ENCODE measurements at places on chromosomes 5 and 9.

- DNase-seq: no peak
Measured at GRCh38 chr5:83683836-83684235, 36.8 kb downstream of the HAPLN1 start.

DNA sequence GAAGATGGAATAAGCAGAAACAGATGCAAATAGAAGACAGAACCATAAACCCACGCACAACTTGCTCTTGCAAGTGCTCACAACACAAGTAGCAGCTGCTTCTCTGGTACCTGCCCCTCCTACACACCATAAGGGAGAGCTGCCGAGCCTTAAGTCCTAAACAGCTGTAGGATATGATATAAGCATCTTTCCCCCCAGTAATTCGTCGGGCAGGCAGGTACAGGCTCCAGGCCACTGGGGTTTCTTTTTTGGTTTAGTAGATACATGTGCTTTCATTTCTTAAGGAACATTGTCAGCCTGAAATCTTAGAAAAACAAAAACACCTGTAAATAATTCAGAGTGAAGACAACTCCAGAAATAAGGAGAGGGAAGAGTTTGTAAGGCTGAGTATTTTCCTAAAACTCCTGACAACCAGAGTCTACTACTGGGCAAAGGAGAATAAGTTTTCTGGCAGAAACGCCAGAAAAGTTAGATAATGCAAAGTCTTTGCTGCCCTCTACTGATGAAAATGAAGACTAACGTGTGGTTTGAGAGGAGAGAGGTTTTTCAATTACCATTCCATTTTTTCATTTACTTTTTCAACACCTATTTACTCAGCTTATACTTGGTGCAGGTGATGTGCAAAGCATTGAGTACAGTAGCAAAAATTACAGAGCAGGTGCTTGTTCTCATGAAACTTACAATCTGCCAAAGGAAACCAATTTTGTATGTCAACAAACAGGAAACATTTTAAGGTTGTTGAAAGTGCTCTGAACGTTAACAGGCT, 20.1 kb upstream of the TCERG1 start:
- no peak for DNase-seq

DNA sequence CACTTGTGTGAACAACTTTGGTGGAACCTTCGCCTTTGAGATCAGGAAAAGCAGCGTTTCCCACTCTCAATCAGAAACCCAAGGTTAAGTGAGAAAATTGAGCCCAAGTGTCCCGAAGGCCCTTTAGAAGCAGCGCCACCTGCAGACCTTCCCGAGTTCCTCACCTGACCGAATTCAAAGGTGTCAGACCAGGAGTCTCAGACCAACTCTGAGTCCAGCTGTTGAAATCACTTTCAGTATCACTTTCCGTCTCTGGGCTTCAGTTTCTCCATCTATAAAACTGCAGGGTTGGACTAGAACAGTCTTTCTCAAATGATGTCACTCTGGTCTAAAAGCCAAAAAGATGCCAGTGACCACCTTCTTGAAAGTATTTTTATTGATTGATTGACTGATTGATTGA, 31.7 kb upstream of the GRHPR start:
- DNase-seq: no peak

DNA sequence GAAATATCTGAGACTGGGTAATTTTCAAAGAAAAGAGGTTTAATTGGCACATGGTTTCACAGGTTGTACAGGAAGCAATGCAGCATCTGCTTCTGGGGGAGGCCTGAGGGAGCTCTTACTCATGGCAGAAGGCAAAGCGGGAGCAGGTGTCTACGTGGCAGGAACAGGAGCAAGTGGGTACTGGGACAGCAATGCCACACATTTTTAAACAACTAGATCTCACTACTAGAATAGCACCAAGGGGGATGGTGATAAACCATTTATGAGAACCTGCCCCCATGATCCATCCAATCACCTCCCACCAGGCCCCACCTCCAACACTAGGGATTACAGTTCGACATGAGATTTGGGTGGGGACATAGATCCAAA, 47.6 kb upstream of the HOMER1 start:
- DNase-seq: no peak

DNA sequence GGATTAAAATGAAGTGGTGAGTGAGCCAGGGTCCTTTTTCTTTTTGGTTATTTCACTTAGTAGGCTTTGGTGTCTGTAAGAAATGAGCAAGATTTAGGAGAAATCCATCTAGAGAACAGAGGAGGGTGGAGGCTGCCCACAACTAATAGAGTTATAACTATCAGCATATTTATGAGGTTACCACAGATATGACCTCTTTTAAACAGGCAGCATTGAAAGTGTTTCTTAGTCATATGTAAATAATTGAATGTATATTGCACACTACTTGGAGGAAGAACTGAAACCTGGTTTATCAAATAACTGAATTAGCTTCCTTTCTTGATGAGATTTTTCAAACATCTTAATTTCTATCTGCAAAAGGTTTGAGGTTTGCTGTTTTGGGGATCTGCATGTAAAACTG, 483.1 kb upstream of the PIK3R1 start:
- DNase-seq: no peak

DNA sequence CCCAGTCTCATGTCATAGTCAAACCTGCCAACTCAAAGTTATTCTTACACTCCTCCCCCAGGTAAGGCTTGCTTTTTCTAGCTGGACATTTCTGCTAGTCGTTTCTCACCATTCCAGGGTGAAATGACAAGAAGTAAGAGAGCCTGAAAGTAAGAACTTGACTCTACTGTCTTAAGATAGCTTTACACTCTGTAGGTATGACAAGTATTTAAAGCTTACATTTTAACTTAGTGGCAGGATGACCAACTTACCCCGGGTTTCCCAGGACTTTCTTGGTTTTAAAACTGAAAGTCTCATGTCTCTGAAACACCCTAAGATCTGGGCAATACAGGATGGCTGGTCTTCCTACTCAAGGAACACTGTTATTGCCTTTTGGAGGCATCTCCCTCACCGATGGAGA, 67.5 kb upstream of the PIK3R1 start:
- DNase-seq: no peak

- no peak for DNase-seq
Measured at GRCh38 chr9:81171689-81172088, 517.7 kb downstream of the TLE1 start.

DNA sequence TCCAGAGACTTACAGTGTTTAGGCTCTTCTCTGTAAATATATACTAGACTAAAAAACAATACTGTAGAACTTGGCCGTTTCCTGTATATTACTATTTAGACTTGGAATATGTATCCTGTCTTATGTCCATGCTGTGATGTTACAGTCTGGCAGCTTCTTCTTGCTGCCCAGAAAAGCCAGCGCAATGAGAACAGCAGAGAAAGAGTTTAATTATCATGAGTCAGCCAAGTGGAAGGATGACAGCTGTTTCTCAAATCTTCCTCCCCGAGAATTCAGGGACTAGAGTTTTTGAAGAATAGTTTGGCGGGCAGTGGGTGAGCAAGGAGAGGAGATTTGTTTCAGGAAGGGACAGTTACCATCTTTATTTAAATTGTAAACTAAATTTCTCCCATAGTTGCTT, 37.5 kb downstream of the NAA35 start:
- DNase-seq: no peak

- no peak for DNase-seq
Measured at GRCh38 chr9:124017051-124017928, 5.7 kb downstream of the LHX2 start.

- no peak for DNase-seq
Measured at GRCh38 chr5:130496215-130496614, 592.0 kb downstream of the CHSY3 start.

DNA sequence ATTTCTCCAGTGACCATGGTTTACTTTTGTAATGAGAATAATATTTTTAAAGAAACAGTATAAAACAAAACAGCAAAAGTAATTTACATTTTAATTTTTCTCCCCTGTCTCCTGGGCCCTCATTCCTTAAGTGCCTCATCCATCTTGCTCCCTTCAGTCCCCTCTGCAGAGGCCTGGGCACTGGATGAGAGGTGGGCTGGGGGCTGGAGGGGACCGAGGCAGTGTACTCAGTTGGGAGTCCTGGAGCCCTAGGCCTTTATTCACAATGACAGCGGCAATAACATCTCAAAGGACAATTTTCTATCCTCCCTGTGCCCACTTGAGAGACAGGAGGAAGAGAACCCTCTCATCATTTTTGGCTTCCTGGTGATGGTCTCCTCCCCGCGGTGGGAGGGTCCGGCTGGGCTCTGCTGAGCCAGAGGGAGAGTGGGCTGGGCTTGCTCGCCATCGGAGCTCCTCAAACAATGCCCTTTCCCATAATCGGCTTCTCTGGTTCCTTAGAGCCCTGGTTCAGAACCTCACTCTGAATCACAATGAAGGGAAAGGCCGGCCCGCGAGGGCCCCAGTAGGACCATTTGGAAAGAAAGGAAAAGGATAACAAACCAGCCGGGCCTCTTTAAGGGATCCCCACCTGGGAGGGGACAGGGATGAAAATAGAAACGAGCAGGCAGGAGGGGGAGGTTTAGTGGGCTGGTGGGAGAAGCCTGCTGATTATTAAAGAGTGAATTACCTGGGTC, 9.7 kb upstream of the SMIM32 start:
- DNase-seq: no peak

GRCh38 chr5:74372502-74373064, 267.9 kb downstream of the ENC1 start:
- DNase-seq: no peak

DNA sequence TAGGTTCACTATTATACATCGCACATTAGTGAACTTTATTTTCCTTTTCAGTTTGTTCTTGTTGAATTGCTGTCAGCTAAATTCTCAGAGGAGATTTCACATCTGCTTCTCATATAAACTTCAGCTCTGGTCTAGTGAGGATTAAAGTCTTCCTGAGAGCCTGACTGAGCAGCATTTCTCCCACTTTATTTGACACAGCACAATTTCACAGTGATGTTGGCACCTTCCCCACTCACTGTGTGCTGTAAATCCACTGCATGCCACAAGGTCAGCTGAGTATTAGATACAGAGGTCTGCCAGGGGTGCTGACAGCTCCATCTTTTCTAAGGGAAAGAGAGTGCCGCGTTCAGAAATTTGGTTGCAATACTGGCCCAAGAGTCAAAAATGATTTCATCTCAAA, 567.4 kb downstream of the PRR16 start:
- no peak for DNase-seq

- no peak for DNase-seq
Measured at GRCh38 chr9:117377046-117377445, 37.8 kb downstream of the ASTN2 start.

GRCh38 chr5:160466889-160467554, 45.4 kb downstream of the PTTG1 start:
- DNase-seq: no peak

DNA sequence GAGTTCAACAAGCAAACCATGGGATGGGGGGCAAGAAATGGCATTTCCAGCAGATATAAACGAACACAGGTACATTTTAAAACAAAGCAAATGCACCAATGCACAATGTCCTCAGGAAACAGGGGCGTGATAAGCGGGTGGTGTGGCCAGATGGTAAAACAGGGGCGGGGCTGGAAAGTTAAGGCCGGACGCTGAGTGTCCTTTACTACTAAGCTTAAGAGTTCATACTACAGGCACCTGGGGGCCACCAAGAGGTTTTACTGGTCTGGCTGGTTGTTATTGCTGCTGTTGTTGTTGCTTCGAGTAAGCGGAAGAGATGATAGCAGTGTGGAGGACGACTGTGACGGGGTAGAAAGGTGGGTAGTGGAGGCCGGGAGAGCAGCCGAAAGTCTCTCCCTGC, 99.8 kb downstream of the ATPSCKMT start:
- no peak for DNase-seq

DNA sequence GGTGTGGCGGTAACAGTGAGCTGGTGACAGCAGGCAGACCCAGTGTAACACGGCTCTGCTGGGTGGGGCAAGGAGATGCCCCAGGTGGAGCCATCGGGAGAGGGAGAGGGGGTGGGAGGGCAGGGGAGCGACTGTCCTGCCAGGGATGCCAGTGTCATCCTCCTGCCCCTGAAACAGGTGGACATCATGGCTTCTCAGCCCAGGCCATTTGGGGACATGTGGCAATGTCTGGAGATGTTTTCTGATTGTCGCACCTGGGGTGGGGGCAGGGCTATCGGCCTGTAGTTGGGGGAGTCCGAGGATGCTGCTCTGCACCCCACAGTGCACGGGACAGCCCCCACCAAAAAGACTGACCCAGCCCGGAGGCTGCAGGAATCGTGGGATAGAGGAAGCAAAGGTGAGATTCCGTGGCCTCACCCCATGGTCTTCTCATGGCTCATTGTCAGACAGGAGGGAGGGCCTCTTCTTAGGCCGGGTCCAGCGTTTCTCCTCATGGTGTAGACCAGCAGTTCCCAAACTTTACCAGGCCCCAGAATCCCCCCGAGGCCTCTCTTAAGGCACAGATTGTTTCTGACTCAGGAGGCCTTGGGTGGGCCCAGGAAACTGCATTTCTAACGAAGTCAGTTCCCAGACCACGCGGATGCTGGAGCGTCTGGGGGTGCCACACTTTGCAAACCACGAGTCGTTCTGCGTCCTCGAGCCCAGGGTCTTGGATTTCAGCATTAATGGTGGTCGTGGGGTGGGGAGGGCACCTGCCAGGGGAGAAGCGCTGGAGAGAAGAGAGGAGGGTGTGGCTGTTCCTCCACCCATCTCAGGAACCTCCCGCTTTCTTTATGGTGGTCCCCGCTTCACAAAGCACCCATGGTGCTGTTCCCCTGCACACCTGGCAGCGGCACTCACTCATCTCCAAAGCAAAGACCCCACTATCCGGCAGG, 11.0 kb downstream of the COL5A1 start:
- no peak for DNase-seq

GRCh38 chr5:50727149-50727496, 60.7 kb downstream of the PARP8 start:
- DNase-seq: no peak

DNA sequence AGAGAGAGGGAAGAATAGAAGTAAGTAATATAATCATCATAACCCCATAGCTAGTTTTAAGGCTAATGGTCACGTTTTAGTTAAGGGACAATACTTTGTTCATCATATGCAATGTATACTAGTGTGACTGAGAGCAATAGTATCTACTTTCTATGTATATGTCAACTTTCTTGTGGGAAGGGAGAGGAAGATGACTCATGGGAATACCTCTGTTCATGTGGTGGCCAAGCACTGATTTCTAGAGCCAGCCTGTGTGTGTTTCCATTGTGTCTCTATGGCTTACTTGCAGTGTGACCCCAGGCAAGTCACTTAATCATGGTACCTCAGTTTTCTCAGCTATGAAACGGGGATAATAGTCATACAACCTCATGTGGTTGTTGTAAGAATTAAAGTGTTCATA, 639.6 kb downstream of the CETN3 start:
- DNase-seq: no peak

GRCh38 chr9:91082731-91083130, 279.0 kb downstream of the AUH start:
- DNase-seq: peak; percentile 35

GRCh38 chr5:52073993-52074689, 690.9 kb downstream of the ISL1 start:
- no peak for DNase-seq
